ENCODE measurements at places on chromosomes 16 and 17.

DNA sequence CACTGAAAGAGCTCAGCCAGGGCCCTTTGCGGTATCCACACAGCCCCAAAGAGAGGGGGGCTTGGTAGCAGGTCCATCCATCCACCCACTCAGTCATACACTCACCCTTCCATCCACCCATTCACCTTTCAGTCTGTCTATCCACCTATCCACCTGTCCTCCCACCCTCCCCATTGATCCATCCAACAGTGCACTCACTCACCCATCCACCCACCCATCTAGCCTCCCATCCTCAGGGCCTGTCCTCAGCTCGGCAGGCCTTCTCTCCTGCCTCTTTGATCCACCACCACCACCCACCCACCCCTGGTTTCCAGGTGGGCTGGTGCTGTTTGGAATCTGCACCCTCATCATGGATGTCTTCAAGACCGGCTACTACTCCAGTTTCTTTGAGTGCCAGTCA, 1.2 kb downstream of the OTOP2 start:
- no peak for DNase-seq

DNA sequence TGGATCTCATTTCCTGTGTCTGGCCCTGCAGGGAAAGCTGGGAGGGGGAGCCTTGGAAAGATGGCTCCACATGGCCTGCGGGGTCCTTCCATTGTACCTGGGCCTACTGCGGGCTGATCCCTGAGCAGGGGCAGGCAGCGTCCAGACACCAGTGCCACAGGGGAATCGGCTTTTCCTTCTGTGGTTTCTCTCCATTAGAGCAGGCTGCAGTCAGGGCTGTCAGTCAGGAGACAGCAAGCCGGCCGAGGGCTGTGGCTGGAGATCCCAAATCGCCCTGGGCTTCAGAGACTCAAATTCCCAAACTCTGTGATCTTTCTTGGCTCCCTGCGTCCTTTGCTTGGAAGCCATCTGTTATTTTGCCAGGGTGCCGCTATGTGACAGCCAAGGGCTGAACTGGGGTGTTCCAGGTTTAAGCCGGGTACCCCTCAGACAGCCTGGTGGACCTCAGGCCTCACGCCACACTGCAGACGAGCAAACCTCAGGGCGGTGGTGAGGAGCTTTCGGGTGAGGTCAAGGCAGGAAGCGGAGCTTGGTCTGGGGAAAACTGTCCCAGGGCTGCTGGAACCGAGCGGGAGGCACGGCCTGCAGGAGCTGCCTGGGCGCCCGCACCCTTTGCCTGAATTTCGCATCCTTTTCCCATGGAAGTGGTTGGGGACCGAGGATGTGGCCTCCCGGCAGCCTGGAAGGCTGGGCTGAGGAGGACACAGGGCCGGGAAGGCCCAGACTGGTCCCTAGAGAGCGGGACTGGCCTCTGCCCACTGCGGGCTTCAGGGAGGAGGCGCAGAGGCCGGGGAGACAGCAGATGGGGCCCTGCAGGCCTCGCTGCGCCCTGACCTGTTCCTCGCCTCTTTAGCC, 1.5 kb upstream of the CPNE7 start:
- no peak for DNase-seq

DNA sequence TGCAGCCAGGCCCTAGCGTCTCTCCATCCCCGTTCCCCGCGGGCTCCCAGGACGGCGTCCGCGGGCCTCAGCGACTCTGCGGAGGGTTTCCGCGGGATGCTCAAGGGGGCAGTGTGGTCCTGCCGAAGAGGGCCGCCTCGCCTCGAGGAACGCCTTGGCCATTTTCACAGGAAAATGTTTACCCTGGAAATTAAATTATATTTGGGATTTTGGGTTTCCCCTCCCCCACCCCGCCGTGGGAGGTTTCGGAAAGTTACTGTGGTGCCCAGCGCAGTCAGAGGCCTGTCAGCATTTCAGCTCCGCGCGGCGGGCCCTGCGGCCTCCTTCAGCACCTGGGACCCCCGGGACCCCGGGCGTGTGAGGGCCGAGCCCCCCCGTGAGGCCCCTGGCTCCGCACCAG, 94.5 kb downstream of the PCTP start:
- DNase-seq = peak; percentile 49

- no peak for DNase-seq
Observed at GRCh38 chr16:1538804-1539520, 5.5 kb downstream of the TMEM204 start.

GRCh38 chr16:57609541-57610401, 18.7 kb upstream of the ADGRG1 start:
- no peak for DNase-seq

DNA sequence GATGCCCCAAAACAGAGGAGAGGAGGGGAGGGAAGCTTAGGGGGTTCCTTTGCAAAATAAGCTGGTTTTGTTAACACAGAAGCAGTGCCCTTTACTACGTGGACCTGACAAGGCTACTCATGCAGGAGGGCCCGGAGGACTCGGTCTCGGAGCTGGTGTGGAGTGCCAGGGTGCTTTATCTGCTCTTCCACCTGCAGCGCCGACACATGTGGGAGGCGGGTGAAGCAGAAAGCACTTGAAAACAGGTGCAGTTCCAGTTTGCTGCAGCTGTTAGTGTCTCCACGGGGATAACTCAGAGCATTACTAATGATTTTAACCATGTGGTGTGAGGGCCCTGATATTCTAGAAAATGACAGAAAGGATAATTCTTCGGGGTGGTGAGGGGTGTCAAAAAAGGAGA, 35.0 kb upstream of the MNT start:
- no peak for DNase-seq

DNA sequence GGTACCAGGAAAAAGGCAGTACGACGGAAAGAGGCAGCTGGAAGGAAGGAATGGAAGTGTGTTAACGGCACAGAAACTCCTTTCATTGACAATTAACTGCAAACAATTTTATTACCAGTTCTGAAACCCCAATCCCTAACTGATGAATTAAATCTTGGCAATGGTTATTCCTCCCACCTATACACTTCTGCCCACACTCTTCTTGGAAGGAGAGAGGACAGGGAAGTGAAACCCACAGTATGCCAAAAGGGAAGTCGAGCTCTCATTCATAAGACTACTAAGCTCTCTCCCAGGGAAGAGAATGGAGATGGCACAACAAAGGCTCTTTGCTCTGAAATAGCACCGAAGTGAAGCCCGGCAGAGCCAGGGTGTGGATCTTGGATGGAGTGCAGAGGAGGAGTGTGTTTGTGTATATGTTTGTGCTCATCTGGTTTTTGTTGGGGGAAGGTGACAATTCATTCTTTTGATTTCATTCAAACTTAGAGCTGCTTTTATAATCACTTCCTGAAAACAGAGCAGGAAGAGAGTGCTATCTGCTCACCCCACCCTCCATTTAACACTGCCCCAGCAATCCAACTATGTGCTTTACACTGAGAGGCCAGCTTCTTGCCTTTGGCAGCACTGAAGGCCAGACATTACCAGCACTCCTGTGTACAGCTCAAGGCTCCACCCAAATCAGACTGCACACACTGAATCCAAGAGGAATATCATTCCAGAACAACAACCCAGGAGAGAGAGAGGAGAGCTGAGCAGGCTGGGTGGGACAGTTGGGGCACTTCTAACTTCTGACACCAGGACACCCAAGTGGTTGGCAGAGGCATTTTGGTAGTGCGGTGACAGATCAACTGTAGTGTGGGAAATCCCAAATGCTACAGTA, 68.7 kb downstream of the HIC1 start:
- DNase-seq = peak; percentile 16

DNA sequence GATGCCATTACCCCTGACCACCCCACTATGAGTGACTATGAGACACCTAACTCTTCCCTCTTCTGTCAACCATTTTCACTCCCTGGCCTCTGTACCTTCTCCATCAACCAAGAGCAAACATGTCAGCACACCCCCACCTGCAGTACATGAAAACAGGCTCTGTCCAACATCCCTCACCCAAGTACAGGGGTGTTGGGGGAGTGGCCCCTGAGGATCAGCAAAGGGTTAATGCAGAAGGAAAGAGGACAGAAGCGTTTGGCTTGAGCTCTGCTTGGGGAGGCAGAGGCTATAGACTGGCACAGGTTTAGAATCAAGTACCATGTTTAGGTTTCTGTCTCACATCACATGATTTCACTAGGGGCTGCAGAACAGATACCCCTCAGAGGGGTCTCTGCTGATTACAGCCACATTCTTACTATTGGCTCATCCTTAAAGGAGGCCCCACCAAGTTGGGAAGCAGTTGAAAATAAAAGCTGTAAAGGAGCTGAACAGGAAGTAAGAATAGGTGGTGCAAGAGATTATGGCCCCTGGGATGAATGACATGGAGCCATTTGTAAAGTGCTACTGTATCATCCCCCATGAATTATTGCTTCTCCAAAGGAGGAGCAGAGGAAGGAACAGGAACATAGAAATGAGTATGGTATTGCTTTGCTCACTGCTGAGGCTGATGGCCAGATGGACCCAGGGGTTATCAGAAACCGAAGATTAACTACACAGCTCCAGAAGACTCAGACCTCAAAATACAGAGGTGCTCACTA, 2.4 kb upstream of the PSMC3IP start:
- no peak for DNase-seq

Measured in EL (cell line).